Umbilical cord (tissue), 2 donors: ENCODE measurements at places on chromosomes 7 and 10.

DNA sequence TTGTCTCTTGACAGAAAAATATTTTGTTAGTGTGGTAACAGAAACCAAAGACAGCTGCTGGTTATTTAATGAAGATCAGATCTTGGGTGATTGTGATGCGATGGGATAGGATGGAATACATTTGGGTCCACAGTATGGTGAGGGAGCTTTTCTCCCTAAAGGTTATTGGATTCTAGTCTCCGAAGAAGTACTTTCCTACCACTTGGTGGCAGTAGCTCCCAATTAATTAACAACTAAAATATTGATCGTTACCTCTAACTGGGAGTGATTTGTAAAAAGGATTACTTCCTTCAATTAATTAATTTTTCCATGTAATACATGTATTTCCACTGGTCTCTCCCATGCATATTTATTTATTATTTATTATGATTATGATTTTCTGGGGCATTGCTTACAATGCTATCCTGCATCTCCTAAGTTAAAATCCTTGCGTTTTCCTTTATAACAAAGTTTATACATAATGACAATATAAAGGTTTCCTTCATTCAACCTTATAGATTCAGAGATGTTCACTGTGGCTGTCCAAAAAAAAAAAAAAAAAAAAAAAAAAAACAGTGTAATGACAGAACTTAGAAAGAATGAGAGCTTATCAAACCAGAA, 25.6 kb downstream of the TMEM196 start:
- peak; percentile 65 for DNase-seq

DNA sequence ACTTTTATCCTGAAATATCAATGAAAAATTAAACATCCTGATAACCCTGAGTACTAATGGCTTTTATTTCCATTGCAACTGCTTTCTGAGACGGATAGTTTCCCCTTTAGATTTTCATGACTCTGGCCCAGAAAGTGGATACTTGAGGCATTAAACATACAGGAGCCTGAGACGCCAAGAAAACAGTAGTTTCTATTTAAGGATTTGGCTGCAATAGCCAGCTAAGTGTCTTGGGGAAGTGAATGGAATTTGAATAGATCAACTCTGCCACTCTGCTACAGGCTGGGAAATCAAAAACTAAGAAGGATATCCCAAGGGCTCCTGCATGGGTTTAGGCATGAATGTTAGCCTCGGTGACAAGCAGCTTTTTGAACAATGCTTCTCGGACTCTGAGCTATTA, 24.7 kb upstream of the GPAM start:
- peak; percentile 35 for DNase-seq

- no peak for DNase-seq
Observed at GRCh38 chr7:90726120-90726519, 130.0 kb downstream of the CDK14 start.

- DNase-seq = no peak
Observed at GRCh38 chr10:127922675-127923366, 15.9 kb downstream of the PTPRE start.

DNA sequence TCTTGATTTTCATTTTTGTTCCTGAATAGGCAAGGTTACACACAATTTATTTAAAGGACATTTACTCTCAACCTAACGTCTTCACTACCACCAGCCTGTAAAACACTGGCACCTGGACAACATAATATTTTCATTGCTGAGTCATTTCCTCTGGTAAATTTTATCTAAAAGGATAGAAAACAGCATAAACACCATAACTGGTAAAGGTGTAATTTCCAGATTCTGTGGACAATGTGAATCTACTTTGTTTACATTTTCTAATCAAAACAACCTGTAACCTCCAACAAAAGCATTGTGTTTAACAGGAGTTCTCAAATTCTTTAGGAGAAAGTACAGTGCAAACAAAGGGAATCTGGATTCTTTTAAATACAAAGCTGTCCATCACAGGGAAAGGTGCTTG, 472.0 kb upstream of the AKR1E2 start:
- peak; percentile 36 for DNase-seq

DNA sequence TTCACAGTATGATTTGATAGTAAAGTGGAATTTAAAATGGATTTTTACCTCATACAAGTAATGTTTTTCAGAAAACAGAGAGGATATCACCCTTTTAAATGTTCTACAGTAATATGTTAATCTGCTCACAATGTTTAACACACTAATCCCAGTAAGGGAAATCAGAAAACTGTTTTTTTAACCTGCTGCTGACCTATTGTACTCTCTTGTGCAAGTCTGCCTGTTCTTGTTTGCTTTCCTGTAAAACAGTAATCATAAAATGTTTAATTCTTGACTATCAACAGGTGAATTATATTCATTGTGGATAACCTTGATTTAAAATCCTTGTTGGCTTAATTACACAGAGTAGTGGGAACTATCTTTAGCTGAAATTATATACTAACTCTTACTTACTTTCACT, 126.4 kb downstream of the GNAT3 start:
- DNase-seq = peak; percentile 25

GRCh38 chr7:127359011-127359410, 33.5 kb downstream of the ZNF800 start:
- DNase-seq = no peak

GRCh38 chr7:149145031-149145845, 2.0 kb upstream of the ZNF398 start:
- peak; percentile 78 for DNase-seq

DNA sequence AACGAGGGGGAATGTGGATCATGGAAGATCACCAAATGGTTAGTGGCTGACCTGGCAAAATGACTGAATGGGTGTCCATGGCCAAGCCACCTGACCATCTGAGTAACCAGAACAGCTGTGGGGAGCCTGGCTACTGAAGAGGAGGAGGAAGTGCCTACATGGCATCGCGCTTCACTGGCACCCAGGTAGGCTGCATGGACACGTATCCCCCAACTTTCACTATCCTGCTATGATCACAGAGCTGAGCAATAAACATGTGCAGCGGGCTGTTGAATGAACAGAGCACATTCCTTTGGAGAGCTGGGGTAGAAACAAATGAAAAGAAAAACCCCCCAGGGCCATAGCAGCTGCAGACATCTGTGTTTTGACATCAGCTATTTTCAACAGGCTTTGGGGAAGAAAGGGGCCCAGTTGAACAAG, 6.5 kb downstream of the AKR1B1 start:
- peak; percentile 38 for DNase-seq

GRCh38 chr10:92897916-92898315, 49.6 kb downstream of the EXOC6 start:
- no peak for DNase-seq

DNA sequence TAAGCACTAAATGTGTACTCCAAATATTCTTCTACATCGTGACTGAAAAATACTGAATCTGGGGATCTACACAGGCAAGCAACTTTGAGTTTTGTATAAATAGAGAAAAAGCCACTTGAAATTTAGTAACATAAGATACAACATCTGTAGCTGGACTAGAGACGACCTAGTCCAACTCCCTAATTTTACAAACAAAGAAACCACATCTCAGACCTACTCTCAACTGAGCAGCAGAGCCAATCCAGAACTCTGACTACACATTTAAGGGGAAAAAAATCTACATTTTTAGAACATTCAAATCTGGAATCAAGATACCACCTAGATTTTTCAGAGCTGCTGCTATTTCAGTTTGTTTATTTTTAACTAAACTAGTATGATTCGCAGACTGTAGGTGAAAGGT, 88.9 kb downstream of the CABCOCO1 start:
- DNase-seq = no peak

- peak; percentile 92 for DNase-seq
Observed at GRCh38 chr7:2172311-2173188, 60.2 kb downstream of the MAD1L1 start.
